ENCODE measurements at places on chromosomes 2 and 18.

- no peak for DNase-seq
These were observed 392.4 kb downstream of the TNS1 start for GRCh38 chr2:217610401-217610814.

- DNase-seq = no peak
These were observed 17.7 kb downstream of the SH2D6 start for GRCh38 chr2:85435981-85436835.

DNA sequence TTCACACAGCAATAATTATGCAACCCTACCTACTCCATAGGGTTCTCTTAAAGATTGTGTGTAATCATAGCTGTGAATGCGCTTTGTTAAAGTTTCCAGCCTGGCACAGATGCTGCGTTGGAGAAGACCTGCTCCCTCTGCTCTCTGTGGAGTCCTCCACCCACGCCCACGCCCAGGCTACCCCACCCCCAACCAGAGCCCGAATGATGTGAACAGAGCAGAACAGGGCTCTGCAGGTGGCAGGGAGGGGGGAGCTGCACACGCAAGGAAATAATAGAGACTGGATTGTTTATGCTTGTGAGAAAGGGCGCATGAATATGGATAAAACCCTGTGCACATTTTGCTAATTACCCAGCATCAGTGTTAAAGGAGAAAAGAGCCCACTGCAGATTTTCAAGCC is 447.5 kb downstream of the BCL11A start:
- no peak for DNase-seq

- DNase-seq = no peak
These were observed 32.0 kb downstream of the RAB31 start for GRCh38 chr18:9740071-9740470.

DNA sequence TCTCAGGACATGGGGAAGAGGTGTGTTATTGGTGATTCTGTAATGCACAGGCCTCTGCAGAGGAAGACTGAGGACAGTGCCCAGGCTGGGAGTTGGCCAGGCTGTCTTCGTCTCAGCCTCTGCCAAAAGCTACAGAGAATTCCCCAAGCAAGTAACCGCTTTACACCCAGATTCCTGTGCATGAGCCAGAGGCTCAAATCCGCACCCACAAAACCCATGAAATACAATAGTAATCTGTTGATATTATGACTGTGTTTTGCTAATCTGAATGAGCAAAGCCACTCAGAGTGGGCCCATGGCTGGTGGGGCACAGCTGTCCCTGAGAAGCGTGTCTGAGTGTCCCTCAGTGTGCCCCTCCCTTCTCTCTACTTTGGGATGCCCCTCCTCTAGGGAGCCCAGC is 149.5 kb upstream of the PXDN start:
- DNase-seq = no peak

Data from suprapubic skin (tissue), 4 donors.